Large intestine (tissue), 12 donors: ENCODE measurements at places on chromosomes 4 and X. TPM values are rescaled to one million over a fixed set of nuclear protein-coding genes. Genes with fewer than 3 reads are reported as not detected.

The MAGEA4 gene
- not detected for polyA plus RNA-seq

The PRICKLE3 gene
- polyA plus RNA-seq: 5.7 TPM

- no peaks in the 10 kb centered on the region for H3K27me3 ChIP-seq
- no peak overlapping the region for H3K4me3 ChIP-seq
These were observed 292.9 kb downstream of the ADGRL3 start for GRCh38 chr4:61493041-61493440.

The F8A3 gene
- polyA plus RNA-seq: 4.4 TPM

DNA sequence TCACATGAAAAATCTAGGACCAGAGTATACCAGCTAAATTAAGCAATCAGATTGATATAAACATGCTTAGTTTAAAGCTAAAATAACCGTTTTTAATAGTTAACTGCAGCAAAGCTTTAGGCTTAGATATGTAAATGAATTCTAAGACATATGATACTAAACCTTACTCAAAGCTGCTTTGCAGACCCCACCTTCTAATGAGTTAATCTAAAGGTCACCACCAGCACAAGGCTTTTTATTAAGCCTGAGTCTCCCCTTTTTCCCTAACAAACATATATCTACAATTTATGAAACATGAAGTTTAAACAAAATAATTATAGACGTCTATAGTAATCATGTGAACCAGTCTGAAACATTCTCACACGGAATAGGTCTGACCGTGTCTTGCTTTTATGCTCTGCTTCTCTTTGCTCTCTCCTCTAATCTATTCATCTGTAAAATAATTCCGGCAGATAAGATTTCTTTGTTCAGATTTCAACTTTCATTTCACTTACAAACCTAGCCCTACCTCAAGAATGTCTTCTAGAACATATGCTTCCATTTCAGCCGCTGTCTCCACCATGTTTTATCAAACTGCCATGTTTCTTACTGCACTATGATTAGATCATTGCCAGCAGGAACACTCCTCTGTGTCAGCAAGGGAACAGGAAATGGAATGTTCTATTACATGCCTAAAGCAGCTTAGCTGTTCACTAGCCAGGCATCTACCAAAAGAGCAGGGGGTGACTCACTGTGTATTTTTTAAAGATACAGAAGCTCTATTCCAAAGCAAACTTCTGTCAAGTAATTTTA is 35.9 kb downstream of the ANKRD17 start:
- H3K27ac ChIP-seq: peak overlapping the region; percentile 92
- no peaks in the 10 kb centered on the region for H3K27me3 ChIP-seq
- peaks cover 3% of the 10 kb centered on the region for H3K4me1 ChIP-seq
- peak overlapping the region; percentile 67 for H3K4me3 ChIP-seq

DNA sequence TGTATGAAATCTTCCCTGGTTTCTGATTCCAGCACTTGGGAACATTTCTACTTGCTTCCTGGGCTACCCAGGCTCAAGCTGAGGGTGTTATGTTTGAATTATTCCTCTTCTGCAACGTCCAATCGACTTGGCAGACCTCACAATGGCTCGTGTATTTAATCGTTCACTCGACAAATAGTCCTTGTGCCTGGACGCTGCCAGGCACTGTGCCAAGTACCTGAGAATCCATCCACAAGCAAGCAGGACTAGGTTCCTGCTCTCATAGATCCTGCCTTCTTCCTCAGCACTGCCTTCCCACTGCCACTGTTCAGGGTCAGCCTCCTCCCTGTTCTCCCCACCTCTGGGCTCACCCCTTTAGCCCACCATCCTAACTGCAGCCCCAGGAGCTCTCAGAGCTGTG is 113.3 kb downstream of the EFNB1 start:
- H3K27me3 ChIP-seq: no peaks in the 10 kb centered on the region
- no peak for DNase-seq
- no peak overlapping the region for H3K4me3 ChIP-seq
- H3K4me1 ChIP-seq: no peaks in the 10 kb centered on the region
- H3K36me3 ChIP-seq: no peaks in the 10 kb centered on the region
- H3K27ac ChIP-seq: no peak overlapping the region

- no peaks in the 10 kb centered on the region for H3K4me1 ChIP-seq
- DNase-seq: no peak
- H3K27ac ChIP-seq: no peak overlapping the region
- H3K36me3 ChIP-seq: no peaks in the 10 kb centered on the region
- H3K27me3 ChIP-seq: no peaks in the 10 kb centered on the region
These were observed 48.3 kb downstream of the MEPE start for GRCh38 chr4:87881115-87881514.

- H3K27me3 ChIP-seq: no peaks in the 10 kb centered on the region
- no peaks in the 10 kb centered on the region for H3K4me1 ChIP-seq
- DNase-seq: no peak
- H3K36me3 ChIP-seq: no peaks in the 10 kb centered on the region
- H3K27ac ChIP-seq: no peak overlapping the region
These were observed 538 bp downstream of the SCML2 start for GRCh38 chrX:18353931-18354368.

The PFKFB1 gene
- 0.63 TPM for polyA plus RNA-seq

The CPZ gene
- 3.1 TPM for polyA plus RNA-seq

GRCh38 chr4:185470501-185471195 is 885 bp downstream of the CCDC110 start:
- H3K27ac ChIP-seq: peak overlapping the region; percentile 48
- no peaks in the 10 kb centered on the region for H3K4me1 ChIP-seq
- H3K4me3 ChIP-seq: peak overlapping the region; percentile 63
- peaks cover 37% of the 10 kb centered on the region for H3K27me3 ChIP-seq
- H3K36me3 ChIP-seq: no peaks in the 10 kb centered on the region
- peak; percentile 38 for DNase-seq

The MAGEA2B gene
- polyA plus RNA-seq: not detected

DNA sequence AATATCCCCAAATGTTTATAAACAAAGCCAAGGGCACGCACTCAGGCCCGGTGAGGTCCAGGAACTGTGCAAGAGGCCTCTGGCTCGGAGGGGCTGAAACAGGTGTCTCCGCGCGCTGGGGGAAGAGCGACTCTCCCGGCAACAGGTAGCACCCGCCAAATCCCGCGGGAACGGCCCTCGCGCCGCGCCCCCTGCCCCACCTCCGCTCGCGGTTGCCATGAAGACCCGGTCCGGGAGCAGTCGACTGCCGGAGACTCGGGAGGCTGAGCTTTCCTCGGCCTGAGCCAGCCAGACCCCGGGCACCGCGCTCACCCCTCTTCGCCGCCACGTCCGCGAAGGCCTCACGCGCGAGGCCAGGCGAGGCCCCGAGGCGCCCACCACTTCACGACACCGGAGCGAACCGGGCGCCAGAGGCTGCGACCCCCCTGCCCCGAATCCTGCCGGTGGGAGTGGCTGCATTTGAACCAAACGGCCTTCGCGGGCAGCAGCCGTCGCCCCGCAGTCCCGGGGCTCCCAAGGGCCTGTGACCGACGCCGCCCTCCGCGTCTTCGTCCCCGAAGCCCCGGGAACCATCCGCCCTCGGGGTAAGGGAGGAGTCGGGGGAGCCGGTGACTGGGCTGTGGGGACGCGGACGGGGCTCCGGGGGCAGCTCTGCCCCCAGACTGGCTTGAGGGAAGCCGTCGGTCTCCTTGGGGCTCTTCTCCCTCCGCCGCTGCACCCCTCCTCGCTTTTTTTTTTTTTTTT is at the start of gene NSUN7:
NSUN7 (plus strand) TSS at position 239 of the 744 bp plus-strand sequence. CDS start 739 bp downstream, outside the sequence.
- no peaks in the 10 kb centered on the region for H3K36me3 ChIP-seq
- DNase-seq: peak; percentile 95
- peaks cover 4% of the 10 kb centered on the region for H3K4me1 ChIP-seq

- no peak overlapping the region for H3K27ac ChIP-seq
- H3K27me3 ChIP-seq: no peaks in the 10 kb centered on the region
- no peak overlapping the region for H3K4me3 ChIP-seq
- no peaks in the 10 kb centered on the region for H3K4me1 ChIP-seq
These were observed 9.4 kb upstream of the COPS4 start for GRCh38 chr4:83025563-83025962.
